ENCODE measurements at places on chromosomes 12 and 14. TPM values are rescaled to one million over a fixed set of nuclear protein-coding genes. Genes with fewer than 3 reads are reported as not detected.

The STYK1 gene
- 0.14 TPM for total RNA-seq

The IFNG-AS1 gene
- total RNA-seq, result not detected

The PPP1R1A gene
- not detected for total RNA-seq

The RHNO1 gene
- total RNA-seq, result 14.9 TPM

The RNASE7 gene
- not detected for total RNA-seq

The ADSS1 gene
- 5.3 TPM for total RNA-seq

The HIF1A gene
- 378 TPM for total RNA-seq

The CIROP gene
- total RNA-seq, result under 0.01 TPM

Data from smooth muscle cell of bladder (primary cell).